ENCODE measurements at places on chromosomes 16 and 17.

DNA sequence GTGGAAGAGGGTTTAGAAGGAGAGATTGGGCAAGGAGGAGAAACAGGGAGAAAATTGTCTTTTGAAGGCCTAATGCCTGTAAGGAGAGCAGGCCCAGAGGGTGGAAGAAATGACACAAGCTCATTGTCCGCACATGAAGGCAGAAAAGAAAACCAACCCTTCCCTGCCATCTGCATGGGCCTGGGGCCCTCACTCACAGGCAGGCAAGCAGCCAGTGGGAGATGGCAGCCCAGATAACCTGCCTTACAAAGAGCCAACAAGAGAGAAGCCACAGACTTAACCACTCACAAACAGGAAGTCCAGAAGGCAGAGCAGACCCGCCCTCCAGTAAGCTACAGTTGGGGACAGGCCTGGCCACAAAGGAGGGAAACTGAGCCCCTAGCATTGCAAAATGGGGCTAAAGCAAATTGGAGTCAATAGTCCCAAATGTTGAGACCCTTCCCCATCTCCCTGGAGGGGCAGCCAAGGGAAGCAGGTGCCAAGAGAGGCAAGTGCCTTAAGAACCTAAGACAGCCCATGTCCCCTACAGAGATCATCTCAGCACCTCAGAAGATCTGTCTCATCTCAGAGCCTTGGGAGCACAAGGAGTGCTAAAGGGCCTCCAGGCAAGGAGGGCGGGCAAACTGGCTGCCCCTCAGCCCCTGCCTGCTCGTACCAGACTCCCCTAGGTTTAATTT lies 7.3 kb upstream of the TSPOAP1 start:
- DNase-seq = no peak

DNA sequence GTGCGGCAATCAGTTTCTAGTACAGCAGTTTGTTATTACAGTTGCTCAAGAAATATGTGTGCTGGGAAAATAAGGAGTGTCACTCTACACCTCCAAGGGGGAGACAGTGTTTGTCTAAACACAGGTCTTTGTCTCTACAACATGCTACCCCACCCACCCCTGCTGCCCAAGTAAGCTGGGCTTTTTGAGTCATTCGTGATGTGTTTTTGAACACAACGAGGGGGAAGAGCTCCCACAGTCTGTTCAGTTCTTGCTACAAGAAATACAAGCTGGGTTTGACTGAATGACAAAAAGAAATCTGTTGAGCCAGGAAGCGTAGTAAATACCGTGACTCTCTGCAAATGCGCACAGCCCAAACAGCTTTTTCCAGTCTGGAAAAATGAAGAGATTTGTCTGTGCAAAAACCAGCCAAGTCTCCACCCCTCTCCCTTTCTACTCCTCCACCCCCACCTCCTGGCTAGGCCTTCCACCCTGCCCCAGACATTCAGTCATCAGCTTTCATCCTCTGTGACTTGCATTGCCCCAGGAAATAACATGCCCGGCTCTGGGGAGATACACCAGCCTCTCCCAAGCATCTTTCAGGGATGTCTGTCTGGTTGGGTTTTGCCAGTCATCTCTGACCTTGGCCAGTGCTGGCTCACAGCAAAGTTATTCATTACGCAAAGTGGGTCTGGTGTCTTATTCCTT lies 25.7 kb downstream of the CHD9 start:
- peak; percentile 89 for DNase-seq

DNA sequence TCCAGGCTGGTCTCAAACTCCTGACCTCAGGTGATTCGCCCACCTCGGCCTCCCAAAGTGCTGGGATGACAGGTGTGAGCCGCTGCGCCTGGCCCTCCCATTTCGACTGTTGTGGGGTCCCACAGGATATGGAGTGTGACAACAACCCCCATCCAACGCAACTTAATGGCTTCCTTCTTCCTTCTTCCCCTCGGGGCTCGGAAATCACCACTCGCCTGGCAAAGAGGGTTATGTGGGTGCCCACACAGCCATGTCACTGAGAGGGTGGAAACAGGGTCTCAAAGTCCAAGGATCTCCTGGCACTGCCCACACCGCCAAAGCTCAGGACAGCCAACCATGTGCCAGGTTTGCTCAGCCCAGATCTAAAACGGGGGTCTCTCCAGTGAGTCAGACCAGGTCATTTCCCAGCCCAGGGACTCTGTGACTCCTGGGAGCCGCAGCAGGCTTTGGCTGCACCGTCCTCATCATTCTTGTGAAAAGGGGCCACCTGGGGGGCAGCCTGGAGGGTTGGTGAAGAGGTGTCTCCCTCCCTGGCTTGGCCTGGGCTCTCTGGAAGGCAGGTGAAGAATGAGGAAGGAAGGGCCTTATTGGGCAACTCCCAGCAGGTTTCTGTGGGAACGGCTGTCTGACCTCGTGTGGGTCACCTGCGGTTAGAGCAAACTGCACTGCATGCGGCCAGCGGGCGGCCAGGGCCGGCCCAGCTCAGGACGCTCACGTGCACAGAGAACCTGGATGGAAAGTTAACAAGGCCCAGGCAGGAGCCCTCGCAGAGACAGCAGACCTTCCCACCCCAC lies 25.3 kb upstream of the LITAF start:
- no peak for DNase-seq

DNA sequence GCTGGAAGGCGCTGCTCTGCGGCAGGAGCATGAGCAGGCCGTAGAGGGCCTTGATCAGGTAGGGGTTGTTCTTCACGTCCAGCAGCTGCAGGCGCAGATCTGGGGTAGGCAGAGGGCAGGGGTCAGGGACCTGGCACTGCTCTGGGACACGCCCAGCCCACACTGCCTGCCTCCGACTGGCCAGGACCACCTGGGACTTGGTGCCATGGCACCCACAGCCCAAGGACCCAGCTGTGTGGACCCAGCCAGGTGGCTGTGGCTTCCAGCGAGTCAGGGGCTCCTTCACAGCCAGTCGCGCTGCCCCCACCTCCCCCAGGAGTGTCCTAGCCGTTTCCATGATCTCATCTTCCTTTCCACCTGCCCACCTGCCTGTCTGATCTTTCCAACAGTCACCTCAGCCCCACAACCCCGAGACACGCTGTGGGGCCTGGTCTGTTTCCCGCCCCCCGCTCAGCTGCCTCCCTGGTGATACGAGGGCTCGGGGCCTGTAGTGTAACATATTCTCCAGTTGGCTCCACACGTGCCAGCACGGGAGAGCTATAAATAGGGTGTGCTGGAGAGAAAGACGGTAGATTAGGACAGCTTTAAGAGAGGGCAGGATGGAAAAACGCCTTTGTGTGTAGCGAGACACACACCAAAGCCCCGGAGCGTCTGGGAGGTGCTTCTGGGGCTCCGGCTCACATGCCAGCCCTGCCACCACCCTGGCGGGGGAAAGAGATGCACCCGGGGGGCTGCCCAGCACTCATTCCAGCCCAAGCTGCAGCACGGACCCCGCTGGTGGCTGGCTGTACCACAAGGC lies 7.2 kb upstream of the MTSS2 start:
- DNase-seq = peak; percentile 71

DNA sequence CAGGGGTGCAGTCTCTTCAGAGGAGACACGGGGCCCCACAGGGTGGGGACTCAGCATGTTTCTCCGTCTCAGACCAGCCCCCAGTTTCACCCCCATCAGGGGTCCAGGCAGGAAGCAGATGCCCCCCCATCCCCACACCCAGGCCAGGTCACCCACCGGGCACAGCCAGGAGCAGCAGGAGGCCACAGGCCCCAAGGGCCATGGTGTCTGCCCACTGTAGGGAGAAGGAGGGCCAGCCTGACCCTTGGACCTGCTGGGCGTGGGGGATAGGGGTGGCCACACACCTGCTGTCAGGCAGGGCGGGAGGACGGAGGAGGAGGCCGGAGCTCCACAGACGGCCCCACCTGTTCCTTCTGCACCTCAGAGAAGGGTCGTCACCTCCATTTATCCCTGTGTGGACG lies at the start of gene TPSG1:
Gene TPSG1, minus strand, starts transcription at position 218 of the 401 bp plus-strand sequence. Its CDS starts 16 bp downstream, at position 202.
- DNase-seq = no peak

- DNase-seq = no peak
Measured at GRCh38 chr17:77901481-77901880, 57.0 kb upstream of the TNRC6C start.

DNA sequence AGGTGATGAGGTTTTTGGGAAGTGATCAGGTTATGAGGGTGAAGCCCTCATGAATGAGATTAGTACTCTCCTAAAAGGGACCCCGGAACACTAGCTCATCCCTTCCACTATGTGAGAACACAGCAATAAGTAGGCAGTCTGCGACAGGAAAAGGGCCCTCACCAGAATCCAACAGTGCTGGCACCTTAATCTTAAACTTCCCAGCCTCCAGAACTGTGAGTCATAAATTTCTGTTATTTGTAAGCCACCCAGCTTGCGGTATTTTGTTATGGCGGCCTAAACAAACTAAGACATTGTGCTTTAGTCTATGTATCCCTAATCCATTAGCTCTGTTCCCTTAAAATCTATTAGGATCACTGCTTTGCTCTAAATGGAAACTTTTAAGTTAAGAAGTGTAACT lies 8.5 kb downstream of the SLFN12 start:
- DNase-seq = no peak

DNA sequence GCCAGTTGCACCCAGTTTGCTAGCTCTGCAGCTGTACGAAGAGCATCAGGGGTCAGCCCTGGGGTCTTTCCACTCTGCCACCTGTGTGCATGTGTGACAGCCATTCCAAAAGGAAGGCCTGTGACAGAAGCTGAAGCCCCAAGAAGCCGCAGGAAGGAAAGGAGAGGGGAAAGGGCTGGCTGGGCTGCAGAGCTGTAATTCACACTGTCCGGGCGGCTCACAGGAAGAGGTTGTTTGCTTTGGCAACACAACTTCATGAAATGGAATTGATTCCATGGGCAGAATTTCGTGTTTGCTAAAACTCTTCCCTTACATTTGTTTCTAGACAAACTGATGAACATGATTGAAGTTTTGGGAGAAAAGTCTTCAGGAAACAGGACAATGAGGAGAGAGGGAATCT lies 14.8 kb downstream of the TMEM204 start:
- no peak for DNase-seq

GRCh38 chr17:62862251-62862650 lies 54.1 kb upstream of the MARCHF10 start:
- no peak for DNase-seq
